ENCODE measurements at places on chromosomes 5 and 9.

GRCh38 chr9:129696944-129697655, 31.7 kb downstream of the PRRX2 start:
- DNase-seq = no peak

GRCh38 chr5:159157552-159157951, 51.8 kb downstream of the RNF145 start:
- no peak for DNase-seq

DNA sequence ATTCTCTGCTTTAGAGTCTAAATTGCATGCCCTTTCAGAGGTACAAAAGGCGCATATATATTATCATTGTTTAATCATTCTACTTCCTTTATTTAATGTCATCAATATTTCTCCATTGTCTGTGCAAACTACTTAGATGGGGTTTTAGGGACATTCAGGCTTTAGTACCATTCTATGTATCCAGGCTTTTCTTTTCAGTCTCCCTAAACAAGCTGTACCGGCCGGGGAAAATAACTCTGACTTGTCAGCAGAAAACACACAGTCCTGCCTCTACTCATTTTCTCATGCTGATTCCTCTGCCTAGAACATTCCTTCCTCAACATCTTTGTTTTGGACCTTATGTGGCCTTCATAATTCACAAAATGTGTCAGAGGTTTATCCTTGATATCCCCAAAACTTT, 392.1 kb upstream of the DAB2 start:
- DNase-seq = no peak

DNA sequence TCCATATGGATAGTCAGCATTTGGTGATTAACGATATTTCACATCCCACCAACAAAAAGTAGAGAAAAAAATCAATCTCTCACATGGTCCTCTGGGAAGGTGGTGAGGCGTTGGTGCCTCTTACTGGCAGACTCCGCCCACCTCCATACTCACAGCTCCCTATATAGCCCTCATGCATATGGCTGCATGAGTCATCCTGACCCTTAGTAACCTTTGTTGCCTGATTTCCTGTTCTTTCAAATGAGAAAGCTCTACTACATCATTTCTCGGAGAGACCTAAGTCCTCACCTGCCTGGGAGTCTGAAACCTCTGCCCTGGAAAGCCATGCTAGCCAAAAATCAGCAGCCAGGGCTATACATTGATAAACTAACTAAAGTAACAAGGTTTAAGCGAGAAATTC, 33.3 kb upstream of the ABCA1 start:
- peak; percentile 72 for DNase-seq

DNA sequence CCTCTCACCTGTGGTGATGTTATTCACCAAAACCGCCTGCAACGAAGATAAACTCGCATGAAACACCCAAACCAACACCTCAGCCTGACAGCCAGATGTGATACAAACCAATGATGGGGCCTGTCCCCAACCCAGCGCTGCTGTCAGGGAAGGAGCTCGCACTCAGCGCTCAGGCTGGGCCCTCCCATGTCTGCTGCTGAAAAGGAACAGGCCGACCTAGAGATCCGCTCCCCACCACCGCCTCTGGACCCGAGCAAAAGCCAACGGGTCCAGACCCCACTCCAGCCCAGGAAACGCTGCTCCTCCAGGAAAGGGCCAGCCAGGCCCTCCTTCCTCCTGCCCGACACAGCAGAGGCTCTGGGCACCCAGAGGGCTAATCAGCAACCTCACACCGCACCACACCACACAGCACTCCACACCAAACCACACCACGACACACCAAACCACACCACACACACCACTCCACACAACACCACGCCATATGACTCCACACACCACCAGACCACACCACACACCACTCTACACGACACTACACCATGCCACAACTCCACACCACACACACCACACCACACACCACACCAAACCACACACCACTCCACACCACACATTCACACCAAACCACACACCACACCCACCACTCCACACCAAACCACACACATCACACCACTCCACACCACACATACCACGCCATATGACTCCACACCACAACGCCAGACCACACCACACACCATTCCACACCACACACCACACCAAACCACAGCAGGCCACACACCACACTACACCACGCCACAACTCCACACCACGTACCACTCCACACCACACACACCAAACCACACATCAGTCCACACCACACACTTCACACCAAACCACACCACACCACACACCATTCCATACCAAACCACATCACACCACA, 46.5 kb downstream of the GOLM1 start:
- DNase-seq = no peak

- DNase-seq = no peak
These were observed 48.6 kb downstream of the CYSTM1 start for GRCh38 chr5:140223567-140223966.

DNA sequence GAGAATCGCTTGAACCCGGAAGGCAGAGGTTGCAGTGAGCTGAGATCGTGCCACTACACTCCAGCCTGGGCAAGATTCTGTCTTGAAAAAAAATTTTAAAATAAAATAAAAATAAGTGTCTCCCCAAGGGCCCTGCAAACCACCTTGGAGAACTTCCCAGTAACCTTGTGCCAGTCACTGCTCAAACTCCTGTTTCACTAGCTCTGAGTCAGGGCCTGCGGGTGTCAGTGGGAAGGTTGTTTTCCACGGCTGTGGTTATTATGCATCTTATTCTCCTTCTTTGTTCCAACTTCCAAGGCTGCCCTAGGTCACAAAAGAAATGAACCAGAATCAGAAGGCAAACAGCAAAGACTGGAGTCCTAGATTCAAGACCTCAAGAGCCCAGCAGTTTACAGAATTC, 246.7 kb downstream of the ADAMTSL1 start:
- DNase-seq = no peak

GRCh38 chr9:89107406-89107805, 71.2 kb downstream of the SHC3 start:
- no peak for DNase-seq

DNA sequence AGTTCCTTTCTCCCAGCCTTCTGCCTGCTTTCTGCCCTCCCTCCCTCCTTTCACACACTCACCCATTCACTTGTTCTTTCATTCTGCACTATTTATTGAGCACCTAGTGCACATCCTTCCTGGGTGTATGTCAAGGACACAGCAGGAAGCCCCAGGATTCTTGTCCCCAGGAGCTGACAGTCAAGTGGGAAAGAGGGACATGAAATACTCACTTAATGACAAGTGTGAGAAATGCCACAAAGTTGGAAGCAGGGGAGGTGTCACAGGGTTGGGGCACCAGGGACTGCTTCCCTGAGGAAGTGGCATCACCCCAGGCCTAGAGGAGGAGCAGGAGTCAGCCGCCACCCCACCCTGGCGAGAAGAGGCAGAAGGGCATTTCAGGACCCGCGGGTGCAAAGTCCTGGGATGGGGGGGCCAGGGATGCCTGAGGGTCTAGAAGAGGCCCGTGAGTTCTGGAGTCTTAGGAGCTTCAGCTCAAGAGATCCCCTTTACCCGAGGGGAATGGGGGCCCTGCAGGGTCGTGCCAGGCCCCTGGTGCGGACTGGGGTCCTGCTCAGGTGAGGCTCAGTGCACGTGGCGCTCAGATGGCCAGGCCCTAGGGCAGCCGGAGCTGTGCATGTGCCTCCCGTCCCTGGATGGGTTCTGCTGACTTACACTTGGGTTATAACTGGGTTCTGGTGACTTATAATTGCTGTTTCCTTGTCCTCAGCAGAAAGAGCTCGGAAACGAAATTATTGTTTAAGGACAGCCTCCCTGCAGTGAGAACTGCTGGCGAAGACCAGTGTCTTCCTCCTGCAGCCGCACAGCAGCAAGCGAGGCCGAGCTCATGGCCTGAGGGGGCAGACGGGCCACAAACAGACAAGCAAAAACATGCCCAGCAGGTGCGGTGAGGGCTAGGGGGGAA, 16.9 kb upstream of the LAMC3 start:
- no peak for DNase-seq

GRCh38 chr9:135937521-135938489, 23.4 kb downstream of the UBAC1 start:
- DNase-seq = no peak

- DNase-seq = no peak
These were observed 299.3 kb upstream of the POU5F2 start for GRCh38 chr5:94040591-94041148.

GRCh38 chr5:172712610-172713009, 58.4 kb downstream of the DUSP1 start:
- DNase-seq = no peak

DNA sequence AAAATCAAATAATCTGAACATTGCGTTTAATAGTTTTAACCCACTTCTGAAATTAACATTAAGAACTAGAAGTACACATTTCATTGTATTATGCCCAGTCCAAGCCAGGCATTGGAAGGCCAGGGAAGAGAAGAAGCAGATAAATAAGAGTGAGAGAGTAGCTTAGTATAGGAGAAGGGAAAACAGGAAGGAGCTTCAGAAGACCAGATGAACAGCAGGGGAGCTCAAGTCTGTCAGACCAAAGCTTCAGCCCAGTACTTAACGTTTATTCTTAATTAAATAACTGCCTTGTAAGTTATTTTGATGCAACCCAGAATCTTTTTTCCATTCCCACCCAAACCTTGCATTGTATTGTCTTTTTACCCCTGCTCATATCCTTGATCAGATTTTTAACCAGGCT, 11.5 kb upstream of the FAM120AOS start:
- DNase-seq = no peak

- no peak for DNase-seq
These were observed 6.6 kb downstream of the OTULINL start for GRCh38 chr5:14588145-14588544.

- no peak for DNase-seq
These were observed 65.7 kb upstream of the MARCHF11 start for GRCh38 chr5:16245249-16245648.

GRCh38 chr5:72722792-72723452, 93.5 kb upstream of the TNPO1 start:
- no peak for DNase-seq

GRCh38 chr5:169511708-169512107, 71.9 kb upstream of the SPDL1 start:
- no peak for DNase-seq

- DNase-seq = no peak
These were observed 71.9 kb downstream of the FOXD1 start for GRCh38 chr5:73376618-73377170.

- DNase-seq = no peak
These were observed 27.2 kb upstream of the SMU1 start for GRCh38 chr9:33103501-33104281.

GRCh38 chr5:32074401-32074800, 99.7 kb downstream of the GOLPH3 start:
- no peak for DNase-seq

GRCh38 chr5:124705577-124705976, 40.9 kb downstream of the ZNF608 start:
- no peak for DNase-seq

DNA sequence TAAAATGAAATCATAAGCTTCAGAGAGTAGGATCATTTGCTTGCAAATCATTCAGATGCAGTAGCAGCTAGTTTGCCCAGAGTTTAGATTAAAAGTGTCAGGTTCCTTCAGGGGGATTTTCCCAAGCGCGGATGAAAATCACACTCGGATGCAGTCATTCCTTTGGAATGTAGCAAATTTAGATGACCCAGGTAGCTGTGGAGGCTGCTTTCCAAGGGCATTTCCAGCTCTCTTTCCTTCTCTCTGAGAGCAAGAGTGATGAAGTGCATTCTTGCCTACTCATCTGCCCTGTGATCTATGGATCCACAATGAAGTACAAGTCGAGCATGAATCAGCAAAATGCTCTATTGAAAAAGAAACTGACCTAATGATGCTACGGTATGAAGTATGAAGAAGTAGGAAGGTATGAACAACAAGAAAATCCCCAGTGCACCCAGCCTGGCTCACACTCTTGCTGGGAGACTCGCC, 200.2 kb downstream of the PLK2 start:
- DNase-seq = no peak

- no peak for DNase-seq
These were observed 404 bp downstream of the MRNIP start for GRCh38 chr5:179858241-179858585.

GRCh38 chr5:150101023-150101422, 14.7 kb upstream of the CSF1R start:
- no peak for DNase-seq

DNA sequence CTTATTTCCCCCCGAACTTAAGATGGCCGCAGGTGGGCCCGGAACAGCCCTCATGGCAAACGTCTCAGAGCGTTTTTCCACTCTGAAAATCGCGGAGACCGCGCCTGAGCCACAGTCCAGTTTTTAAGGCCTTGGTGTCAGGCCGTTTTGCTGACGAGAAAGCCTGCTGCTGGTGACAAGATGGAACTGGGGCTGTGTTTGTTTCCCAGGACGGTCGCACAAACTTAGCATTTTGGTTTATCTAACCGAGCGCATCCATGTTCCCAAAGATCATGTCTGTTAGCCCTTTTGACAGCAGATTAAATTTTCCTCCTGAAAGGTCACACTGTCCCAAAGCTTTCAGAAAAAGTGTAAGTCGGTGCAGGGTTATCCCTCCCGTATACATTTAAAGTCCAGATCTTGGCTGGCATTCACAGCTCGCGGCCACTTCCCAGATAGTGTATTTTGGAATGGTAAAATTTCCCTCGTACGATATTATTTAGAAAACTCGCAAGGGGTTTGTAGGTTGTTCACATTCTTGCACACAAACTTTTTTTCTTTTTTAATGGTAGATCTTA, 812 bp downstream of the SREK1 start:
- no peak for DNase-seq

GRCh38 chr9:68742333-68742730, 37.3 kb downstream of the PIP5K1B start:
- no peak for DNase-seq

GRCh38 chr9:34600908-34601307, 11.0 kb downstream of the RPP25L start:
- no peak for DNase-seq

GRCh38 chr5:133415506-133415905, 196.8 kb downstream of the FSTL4 start:
- no peak for DNase-seq

DNA sequence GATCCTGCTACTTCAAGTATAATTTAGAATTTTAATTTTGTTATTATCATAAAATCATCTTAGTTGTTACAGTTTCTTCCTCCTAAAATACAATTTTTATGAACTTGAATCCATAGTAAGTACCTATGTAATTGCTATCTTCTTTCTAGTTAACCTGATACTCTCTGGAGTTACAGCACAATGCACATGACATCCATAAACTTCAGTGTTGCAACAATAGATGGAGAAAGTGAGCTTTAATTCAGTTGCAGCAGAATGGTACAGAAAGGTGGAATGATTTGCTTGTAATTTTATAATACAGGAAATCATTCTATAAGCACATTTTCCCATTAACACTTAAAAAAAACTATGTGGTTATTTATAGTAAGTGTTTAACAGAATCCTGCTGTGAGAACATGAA, 372.0 kb downstream of the CDH9 start:
- DNase-seq = no peak

- DNase-seq = no peak
These were observed 110.1 kb upstream of the ABCA1 start for GRCh38 chr9:105038051-105038450.

- DNase-seq = no peak
These were observed 22.7 kb upstream of the NDUFS4 start for GRCh38 chr5:53537711-53538110.

DNA sequence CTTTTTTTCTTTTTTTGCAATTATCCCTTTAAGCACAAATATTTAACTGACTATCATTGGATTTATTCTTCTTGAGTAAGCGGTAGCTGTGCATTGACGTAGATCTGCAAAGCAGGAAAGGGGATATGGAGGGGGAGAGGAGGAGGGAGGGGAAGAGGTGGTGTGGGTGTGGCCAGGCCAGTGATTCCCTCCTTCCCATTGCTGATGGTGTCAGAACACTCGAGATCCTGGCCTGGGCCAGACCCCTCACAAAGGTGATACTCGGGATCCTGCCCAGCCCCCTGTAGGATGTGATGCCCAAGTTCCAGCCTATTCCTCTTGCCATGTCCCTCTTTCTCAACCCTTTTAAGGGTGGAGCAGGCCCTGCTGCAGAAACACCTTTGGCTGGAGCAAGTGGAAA, 9.9 kb downstream of the SLC36A3 start:
- DNase-seq = no peak
